ENCODE measurements at places on chromosomes 11 and 22.

DNA sequence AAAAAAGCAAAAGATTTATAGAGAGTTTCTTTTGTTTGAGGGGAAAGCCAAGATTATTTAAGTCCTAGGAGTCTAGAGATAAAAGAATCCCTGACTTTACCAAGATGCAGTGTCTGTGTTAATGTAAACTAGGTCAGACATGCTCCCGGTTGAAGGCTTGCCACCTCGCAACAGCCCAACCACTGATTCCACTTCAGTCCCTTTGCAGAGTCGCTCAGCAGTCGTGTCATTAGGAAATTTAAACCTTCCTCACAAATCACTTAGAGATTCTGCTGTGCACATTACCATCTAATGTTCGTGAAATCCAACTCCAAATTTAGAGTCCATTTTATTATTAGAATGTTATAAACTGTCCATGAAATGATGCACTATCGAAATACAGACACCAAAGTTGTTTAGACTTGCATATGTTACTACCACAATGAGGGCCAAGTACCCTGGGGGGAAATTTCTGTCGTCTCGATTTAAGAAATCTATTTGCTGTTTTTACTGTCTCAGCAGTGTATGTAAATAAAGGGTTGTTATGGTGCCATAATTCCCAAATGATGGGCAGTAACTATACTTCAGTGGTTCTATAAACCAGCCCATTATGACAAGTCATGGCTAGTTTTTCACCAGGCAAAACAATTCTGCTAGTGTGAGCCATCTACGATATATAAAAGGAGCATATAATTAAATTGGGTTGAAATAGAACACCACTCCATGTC lies 101.4 kb upstream of the MTNR1B start:
- DNase-seq, result no peak

DNA sequence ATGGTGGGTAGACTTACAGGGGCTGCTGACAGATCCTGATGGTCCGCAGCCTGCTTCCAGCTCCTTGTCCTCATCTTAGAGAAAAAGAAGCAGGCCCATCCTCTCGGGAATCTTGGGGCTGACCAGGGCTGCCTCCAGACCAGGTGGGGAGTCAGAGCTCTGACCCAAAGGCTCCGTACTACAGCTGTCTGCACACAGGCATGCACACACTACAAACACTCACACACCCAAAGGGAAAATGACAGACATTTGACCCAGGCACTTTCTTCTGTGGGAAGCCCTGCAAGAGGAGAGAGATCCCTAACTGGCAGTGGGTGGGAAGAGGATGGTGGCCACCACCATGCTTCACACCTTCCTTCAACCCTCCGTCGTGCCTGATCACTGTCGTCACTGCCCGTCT lies 46.9 kb upstream of the MYOD1 start:
- no peak for DNase-seq

GRCh38 chr11:130999992-131000770 lies 83.9 kb upstream of the SNX19 start:
- DNase-seq, result peak; percentile 97

- DNase-seq, result no peak
These were observed 50.1 kb upstream of the SHANK2 start for GRCh38 chr11:71302534-71302909.

GRCh38 chr11:125289419-125290098 lies 125.0 kb downstream of the PKNOX2 start:
- no peak for DNase-seq

DNA sequence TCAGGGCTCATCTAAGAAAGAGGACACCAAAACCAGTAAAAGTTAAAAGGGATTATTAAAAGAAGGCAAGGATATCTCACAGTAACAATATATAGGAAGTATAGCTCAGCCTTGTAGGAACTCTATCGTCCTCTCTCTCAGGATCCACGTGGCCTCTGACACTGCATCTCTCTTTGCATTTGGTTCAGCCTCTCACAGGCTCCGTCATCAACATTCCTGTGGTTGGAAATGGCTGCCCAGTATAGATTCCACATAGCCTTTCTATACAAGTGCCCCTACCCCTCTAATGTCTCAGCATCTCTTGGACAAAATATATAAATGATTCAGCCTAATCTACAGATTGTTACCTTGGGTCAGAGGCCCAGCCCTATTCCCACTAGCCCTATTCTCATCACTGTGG lies 101.3 kb upstream of the DBX1 start:
- peak; percentile 23 for DNase-seq

GRCh38 chr22:29061773-29062172 lies at the start of gene C22orf31:
Gene C22orf31, minus strand, starts transcription at chr22:29061831. Its CDS starts 39 bp downstream, at chr22:29061792.
- DNase-seq, result no peak

- DNase-seq, result peak; percentile 81
These were observed 6.3 kb downstream of the CD44 start for GRCh38 chr11:35145271-35145670.

- no peak for DNase-seq
These were observed at the start of gene PRG2 for GRCh38 chr11:57390535-57390934. Gene PRG2, minus strand, starts transcription at chr11:57390650. Its CDS starts 706 bp downstream, at chr11:57389944.

GRCh38 chr11:31478223-31478590 lies 31.2 kb downstream of the IMMP1L start:
- DNase-seq, result no peak

- no peak for DNase-seq
These were observed 5.0 kb downstream of the DGKZ start for GRCh38 chr11:46352063-46352841.

- DNase-seq, result no peak
These were observed 257.4 kb upstream of the LRRC4C start for GRCh38 chr11:41716862-41717261.

GRCh38 chr22:36253523-36254490 lies 874 bp downstream of the APOL1 start:
- no peak for DNase-seq

DNA sequence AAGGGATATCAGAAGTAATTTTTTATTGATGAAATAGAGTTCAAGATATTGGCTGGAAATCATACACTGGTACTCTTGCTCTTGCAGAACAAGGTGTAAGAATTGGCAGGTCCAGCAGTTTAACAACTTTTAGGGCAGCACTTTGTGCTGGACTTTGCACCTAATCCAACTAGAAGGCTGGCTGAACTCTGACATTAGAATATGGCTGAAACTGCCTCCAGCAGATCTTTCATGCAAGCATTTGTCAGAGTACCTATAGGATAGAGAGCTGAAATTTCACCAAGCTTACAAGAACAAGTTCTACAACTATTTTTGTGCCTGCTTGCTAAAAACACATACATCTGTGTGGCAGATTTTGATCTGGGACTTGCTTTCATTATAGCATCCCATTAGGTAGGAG lies 17.2 kb downstream of the HPS5 start:
- no peak for DNase-seq

DNA sequence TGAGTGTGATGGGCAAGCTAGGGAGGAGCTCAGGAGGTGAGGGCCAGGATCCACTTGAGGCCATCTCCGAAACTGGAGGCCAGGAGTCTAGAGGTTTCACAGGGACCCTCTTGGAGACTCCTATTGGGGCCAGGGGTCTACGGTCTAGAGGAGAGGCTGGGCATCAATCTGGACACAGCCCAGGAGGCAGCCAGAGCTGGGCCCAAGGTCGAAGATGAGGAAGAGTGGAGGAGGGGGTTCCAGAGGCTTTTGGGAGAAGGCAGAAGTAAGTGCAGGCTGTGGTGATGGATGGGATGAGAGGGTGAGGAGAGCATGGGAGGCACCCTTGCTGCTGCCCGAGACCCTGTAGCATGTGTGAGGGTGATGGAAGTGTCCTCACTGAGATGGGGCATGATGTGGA lies 56.6 kb downstream of the LRRC32 start:
- DNase-seq, result no peak

- peak; percentile 79 for DNase-seq
These were observed 769.1 kb upstream of the LUZP2 start for GRCh38 chr11:23727794-23728193.

DNA sequence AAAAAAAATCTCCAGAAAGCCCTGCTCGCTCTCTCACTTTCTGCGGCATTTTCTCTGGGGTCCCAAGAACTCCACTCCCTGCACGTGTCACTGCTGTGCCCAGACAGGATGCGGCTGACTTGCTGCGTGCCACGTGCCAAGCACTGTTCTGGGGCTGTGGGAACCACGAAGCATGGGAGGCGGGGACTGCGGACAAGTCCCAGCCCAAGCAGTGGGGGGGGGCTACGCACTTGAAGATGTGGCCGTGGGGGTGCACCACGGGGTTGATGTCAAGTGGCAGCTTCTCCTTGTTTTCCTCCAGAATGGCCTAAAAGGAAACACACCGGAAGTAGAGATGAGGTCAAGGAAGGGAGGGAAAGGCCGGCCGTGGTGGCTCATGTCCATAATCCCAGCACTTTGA lies 10.8 kb downstream of the TTLL12 start:
- no peak for DNase-seq

- DNase-seq, result no peak
These were observed 6.0 kb upstream of the NPTXR start for GRCh38 chr22:38849811-38850210.

- no peak for DNase-seq
These were observed 56.5 kb downstream of the POLD3 start for GRCh38 chr11:74648894-74649293.

GRCh38 chr22:21754523-21754922 lies 18.9 kb upstream of the YPEL1 start:
- peak; percentile 22 for DNase-seq

- no peak for DNase-seq
These were observed 6.0 kb downstream of the TBCEL start for GRCh38 chr11:121029813-121030445.

- DNase-seq, result no peak
These were observed 4.0 kb upstream of the TRIM29 start for GRCh38 chr11:120141768-120142423.

GRCh38 chr11:130203766-130204702 lies 44.5 kb downstream of the ST14 start:
- no peak for DNase-seq

DNA sequence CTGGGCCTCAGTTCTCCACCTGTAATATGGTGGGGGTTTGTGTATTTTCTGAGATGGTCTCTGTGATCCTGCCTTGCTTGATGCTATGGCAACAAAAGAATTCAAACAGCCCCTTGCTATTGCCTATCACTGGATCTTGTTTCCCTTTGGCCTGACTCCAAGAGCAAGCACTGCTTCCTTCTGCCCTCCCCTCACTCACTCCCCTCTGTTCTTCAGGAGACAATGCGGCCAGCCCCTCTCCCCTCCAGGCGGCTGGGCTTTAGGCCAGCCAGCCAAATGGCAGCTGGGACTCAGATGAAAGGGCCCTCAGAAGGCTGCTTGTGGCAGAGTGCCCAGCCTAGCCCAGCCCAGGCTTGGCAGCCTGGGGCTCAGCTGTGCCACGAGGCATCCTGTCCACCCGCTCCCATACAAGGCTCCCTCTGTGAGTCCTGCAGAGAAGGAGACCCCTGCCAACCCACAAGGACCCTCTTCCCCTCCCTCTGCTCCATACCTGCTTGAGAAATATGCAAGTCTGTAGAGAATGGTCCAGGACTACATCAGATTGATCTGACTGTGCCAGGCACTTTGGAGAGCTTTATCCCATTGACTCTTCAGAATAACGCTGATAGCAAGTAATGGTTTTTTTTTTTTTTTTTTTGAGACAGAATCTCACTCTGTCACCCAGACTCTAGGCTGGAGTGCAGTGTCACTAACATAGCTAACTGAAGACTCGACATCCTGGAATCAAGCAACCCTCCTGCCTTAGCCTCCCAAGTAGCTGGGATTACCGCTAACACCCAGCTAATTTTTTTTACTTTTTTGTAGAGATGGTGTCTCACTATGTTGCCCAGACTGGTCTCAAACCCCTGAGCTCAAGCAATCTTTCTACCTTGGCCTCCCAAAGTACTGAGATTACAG lies 7.6 kb upstream of the KCTD14 start:
- peak; percentile 23 for DNase-seq

DNA sequence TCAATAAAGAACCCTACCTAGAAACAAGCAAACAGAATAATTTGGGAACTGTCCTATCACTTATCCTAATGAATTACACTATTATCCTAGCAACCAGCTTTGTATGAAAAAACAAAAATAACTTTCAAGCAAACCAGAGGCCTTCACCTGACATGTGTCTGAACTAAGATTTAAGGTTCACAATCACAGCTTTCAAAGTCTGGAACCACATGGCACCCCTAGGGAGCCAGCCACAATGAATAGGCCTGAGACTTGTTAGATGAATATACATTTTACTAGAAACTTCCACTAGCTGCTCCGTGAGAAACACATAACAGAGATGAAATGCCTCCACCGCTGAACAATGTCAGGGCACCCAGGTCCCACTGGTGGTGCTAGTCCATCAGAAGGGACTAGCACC lies 65.8 kb upstream of the CYP2D6 start:
- no peak for DNase-seq

DNA sequence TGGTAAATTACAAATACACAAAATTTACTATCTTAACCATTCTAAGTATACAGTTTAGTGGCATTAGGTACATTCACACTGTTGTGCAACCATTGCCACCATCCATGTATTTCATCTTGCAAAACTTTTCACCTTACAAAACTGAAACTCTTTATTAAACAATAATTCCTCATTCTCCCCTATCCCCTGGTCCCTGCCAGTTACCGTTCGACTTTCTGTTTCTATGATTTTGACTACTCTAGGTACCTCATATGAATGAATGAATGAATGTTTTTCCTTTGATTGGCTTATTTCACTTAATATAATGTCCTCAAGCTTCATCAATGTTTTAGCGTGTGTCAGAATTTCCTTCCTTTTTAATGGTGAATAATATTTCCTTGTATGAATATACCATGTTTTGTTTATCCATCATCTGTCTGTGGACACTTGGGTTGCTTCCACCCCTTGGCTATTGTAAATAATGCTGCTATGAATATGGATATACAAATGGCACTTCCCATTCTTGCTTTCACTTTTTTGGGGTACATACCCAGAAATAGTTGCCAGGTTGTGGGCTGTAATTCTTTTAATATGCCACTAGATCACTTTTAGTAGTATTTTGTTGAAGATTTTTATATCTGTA lies 93.0 kb downstream of the UVRAG start:
- DNase-seq, result no peak

DNA sequence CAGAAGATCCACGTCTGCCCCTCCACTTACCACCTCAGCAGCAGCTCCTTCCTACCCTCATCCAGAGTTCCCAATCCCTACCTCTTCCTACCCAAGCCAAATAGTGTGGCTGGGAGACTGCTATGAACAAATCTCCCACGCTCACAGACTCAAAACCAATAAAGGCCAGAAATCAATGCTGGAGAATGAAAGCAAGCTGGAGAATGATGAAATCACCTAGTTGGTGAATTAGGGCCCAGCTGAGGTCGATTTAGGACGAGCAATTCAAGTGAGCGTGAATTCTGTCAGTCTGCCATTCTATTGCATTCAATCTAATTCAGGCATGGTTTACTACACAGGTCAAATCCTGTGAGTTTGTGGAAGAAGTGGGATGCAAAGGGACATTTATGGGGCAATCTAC lies 22.5 kb downstream of the COMMD9 start:
- no peak for DNase-seq
